Stimulated activated naive CD4-positive, alpha-beta T cell treated with Interleukin-2 at 50 U/mL for 16 hours (primary cell): ENCODE measurements at places on chromosomes 7 and 10.

GRCh38 chr10:114801411-114801813 lies 20.2 kb upstream of the FHIP2A start:
- DNase-seq: no peak

- no peak for DNase-seq
Observed at GRCh38 chr10:124649214-124649613, 95.0 kb downstream of the FAM53B start.

DNA sequence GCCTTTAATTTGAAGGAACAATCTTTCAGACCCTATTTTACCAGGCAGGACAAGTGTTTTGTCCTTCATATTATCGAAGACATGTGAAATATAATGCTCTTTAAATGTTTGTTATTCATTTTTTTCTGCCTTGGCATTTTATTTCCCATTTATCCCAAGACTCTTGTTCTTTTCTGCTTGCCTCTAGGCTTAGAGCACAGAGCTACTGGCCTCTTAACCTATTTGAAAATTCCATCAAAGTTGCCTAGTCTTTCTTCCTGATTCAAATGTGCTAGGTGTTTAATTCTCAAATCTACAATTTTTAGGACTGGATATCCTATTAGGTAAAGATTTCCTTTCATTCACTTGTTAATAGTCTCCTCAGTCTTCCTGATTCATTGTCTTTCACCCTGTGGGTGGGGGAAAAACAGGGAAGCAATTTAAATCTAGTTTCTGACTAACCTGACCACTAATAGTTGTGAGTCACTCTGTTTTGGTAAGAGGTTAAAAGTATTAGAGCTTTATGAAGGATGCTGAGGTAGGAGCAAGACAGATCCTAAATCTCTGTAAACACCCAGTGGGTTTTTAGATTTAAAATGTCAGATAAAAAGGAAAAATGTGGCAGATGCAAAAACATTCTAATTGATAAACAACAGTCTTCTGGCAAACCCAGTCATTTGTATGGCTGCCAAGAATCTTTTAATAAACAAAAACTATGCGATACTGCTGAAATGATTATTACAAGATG lies 1.5 kb downstream of the LIPK start:
- no peak for DNase-seq

GRCh38 chr10:71342573-71343391 lies 23.7 kb downstream of the SLC29A3 start:
- DNase-seq: no peak

GRCh38 chr10:103736044-103736443 lies 119.3 kb downstream of the SH3PXD2A start:
- DNase-seq: no peak

GRCh38 chr7:30453921-30454320 lies 24.7 kb downstream of the NOD1 start:
- DNase-seq: no peak

DNA sequence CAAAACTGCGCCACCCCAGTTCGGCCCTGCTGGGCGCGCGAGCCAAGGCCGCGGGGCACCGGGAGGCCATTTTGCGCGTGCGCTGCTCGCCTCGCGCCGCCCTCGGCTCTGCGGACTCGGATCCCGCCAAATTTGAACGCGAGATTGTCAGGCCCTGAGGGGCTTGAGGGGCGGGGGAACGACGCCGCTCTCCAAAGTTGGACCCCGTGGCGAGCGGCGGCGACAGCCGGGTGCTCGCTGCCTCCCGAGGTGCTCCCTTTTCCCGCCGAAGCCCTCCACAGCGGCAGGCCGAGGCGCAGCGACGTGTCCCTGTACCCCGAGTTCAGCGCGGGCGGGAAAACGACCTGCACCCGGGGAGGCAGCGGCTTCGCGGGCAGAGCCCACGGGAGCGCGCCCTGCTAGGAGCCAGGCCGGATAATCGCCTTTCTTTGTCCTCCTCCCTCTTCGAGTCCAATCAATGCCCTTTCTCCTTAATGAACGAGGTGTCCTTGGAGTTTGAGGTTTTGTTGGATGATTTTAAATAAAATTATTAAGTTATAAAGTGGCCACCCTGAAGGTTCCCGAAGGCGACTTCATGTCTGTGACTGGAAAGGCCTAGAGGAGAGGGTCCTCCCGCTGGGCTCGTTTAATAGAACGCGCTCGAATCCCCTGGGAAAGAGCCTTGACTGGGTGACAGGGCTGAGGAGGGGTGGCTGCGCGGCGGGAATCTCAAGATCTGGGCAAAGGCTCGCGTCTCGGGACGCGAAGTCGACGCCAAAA lies 10.7 kb upstream of the SPAG6 start:
- no peak for DNase-seq

GRCh38 chr10:96370584-96371157 lies 11.9 kb upstream of the OPALIN start:
- peak; percentile 21 for DNase-seq

DNA sequence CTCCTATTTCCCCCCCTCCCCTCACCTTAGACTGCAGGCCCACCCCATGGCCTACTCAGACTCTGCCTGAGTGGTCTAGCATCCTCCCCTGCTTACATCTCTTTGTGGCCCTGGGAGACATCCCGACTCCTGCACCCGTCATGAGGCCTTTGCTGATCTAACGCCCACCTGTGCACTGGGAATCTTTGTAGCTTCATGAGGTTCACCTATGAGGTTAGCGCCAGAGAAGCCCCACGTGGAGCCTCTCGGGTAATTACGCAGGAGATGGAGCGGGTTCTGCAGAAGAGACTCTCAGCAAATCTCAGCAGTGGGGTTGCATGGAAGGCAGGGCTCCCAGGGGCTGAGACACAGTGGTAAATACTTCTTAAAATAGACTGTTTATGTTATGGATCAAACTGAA lies 43.5 kb upstream of the HSPA12A start:
- DNase-seq: no peak

DNA sequence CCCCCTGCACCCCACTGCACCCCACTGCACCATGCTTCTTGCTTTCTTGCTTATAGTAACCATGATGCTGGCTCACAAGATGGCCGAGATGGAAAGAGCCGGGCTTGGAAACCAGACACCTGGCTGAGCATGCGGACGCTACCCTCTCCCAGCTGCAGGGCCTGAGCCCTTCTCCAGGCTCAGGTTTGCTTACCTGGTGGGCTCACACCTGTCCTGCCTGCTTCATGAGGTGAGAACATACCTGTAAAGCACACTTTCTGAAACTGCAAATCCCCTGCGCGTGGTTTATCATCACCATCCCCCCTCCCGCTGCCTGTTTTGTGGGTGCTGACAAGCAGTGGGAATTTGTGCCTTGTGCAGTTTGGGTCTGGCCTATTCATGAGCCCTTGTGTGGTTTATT lies 302.7 kb downstream of the GLRX3 start:
- no peak for DNase-seq

- no peak for DNase-seq
Observed at GRCh38 chr10:93991596-93992284, 2.0 kb upstream of the PLCE1 start.

DNA sequence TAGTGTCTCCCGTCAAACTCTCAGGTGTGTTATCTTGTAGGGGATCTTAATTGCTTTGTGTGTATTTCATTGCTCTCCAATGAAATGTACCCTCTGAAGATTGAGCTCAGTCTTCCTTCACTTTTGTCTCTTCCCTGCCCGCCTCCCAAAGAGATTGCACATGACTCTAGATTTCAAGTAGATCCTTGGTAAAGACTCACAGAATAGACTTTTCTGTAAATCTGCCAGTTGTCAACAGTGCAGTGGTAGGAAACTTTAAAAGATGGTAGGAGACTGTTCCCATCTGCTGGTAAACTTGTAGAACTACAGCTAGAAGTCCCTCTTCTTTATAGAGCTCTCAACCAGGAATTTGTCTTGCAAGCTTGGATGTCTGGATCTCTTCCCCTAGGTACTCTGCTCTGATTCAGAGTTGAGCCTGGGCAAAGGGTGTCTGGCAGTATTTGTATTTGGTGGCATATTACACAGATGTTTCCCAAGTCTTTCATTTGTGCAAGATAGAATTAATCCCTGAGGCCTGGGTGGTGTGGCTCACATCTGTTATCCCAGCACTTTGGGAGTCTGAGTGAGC lies 9.6 kb downstream of the CCL26 start:
- no peak for DNase-seq

- no peak for DNase-seq
Observed at GRCh38 chr10:15703151-15703880, 16.4 kb downstream of the ITGA8 start.
